MCF 10A (cell line): ENCODE measurements at places on chromosomes 7 and 10.

GRCh38 chr10:63683686-63684085 is 162.5 kb downstream of the REEP3 start:
- H3K4me3 ChIP-seq, result no peak overlapping the region
- peaks cover 13% of the 10 kb centered on the region for H3K4me1 ChIP-seq
- H3K27me3 ChIP-seq, result no peaks in the 10 kb centered on the region
- H3K27ac ChIP-seq, result no peak overlapping the region

DNA sequence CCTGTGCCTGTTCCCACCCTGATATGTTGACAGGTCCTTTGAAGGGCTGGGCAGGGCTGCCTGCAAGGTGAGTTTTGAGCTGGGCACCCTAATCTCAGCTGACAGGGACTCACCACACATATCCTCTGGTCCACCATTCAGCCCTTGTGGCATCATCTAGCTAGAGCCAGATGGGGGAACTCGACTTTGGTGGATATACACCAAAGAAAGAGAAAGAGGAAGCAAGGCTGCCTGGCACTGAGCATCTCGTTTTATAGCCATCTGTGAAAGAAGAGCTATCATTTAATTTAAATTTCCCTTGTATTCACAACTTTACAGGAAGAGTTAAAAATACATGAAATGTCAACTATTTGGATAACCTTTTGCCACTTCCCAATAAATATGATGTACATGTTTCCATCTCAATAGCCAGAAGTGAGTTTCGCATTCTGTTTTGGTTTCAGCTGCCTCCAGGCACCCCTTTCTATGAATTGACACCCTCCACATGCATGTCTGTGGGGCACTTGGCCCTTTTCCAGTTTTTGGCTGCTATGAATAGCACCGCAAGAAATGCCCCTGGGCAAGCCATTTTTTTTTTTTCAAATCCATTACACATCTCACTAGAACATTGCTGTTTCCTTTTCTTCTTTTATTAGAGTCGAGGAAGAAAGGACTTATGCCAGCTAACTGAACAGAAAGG is 22.9 kb upstream of the GRB10 start:
- peaks cover 10% of the 10 kb centered on the region for H3K4me1 ChIP-seq
- peak; percentile 50 for DNase-seq
- H3K4me3 ChIP-seq, result no peak overlapping the region
- H3K36me3 ChIP-seq, result no peaks in the 10 kb centered on the region
- no peak overlapping the region for H3K27ac ChIP-seq

DNA sequence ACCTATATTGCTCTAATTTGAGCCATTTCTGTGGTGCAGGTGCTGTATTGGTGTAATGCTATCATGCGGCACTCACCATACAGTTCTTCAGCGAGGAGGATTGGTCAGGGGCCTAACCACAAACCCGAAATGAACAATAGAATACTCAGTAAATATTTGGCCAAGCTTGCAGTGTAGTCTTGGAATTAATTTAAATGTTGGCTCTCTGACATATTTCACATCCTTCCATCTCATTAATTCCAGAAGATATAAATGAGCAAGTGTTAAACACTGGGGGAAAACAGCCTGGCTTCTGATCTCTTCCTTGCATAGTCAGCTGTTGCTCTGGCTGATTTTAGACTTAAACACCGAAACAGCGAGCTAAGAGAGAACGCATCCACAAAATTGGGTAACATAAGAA is 663.1 kb upstream of the GHITM start:
- H3K4me3 ChIP-seq, result no peak overlapping the region
- no peaks in the 10 kb centered on the region for H3K4me1 ChIP-seq
- DNase-seq, result no peak
- no peak overlapping the region for H3K27ac ChIP-seq
- H3K36me3 ChIP-seq, result no peaks in the 10 kb centered on the region
- no peaks in the 10 kb centered on the region for H3K27me3 ChIP-seq

- no peaks in the 10 kb centered on the region for H3K36me3 ChIP-seq
- no peak overlapping the region for H3K4me3 ChIP-seq
- no peak for DNase-seq
- no peaks in the 10 kb centered on the region for H3K4me1 ChIP-seq
- no peak overlapping the region for H3K27ac ChIP-seq
- H3K27me3 ChIP-seq, result no peaks in the 10 kb centered on the region
Observed at GRCh38 chr10:128808921-128809440, 658.1 kb upstream of the MGMT start.

DNA sequence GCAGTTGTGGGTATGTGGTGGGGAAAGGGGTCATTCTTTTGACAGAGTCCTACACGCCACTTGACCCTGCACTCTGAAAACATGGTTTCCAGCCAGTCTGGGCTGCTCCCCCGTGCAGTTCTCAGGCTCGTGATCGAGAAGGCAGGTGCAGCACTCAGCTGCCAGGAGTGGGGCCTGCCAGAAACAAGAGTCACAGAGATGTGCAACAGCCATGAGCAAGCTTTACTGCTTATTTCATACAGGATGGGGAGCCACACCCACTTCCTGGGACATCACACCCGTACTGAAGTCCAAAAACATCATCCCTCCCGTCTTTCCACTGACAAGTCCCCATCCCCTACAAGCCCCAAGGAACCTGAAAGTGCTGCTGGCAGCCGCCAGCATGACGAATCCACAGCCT is 9.3 kb downstream of the ATG9B start:
- no peak overlapping the region for H3K27ac ChIP-seq
- H3K4me3 ChIP-seq, result no peak overlapping the region
- peaks cover 21% of the 10 kb centered on the region for H3K4me1 ChIP-seq
- H3K36me3 ChIP-seq, result no peaks in the 10 kb centered on the region

DNA sequence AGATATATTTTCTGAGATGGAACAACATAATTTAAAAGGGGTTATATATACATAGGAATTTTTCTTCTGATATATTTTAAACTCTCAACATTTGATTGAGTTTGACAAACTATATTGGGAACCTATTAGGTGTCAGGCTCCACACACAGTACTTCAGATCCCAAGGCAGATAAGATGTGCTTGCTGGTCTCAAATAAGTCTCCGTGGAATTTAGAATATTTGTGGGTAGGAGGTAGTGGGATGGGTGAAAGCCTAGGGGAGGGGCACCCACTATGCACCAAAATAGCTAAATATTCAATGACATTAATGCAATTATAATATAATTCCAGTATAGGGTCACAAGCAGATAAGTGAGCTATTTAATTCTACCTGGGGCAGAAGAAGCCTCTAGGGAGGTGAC is 81.5 kb downstream of the ARL4A start:
- H3K36me3 ChIP-seq, result no peaks in the 10 kb centered on the region
- DNase-seq, result no peak
- no peak overlapping the region for H3K4me3 ChIP-seq
- H3K27me3 ChIP-seq, result no peaks in the 10 kb centered on the region
- H3K4me1 ChIP-seq, result peaks cover 15% of the 10 kb centered on the region
- H3K27ac ChIP-seq, result no peak overlapping the region
